ENCODE measurements at places on chromosomes 11 and 22. TPM values are rescaled to one million over a fixed set of nuclear protein-coding genes. Genes with fewer than 3 reads are reported as not detected.

The ZP1 gene
- total RNA-seq, result not detected

The OR2AG2 gene
- not detected for total RNA-seq

The ARHGAP1 gene
- 268 TPM for total RNA-seq

The C22orf23 gene
- total RNA-seq, result 0.50 TPM

- no peaks in the 10 kb centered on the region for H3K27me3 ChIP-seq
- H3K4me1 ChIP-seq, result peaks cover 18% of the 10 kb centered on the region
- DNase-seq, result peak; percentile 69
- no peak overlapping the region for H3K27ac ChIP-seq
Observed at GRCh38 chr11:1564535-1565172, 7.4 kb downstream of the DUSP8 start.

- no peak for DNase-seq
- no peaks in the 10 kb centered on the region for H3K4me1 ChIP-seq
- H3K4me3 ChIP-seq, result no peak overlapping the region
- H3K27ac ChIP-seq, result no peak overlapping the region
- no peaks in the 10 kb centered on the region for H3K27me3 ChIP-seq
Observed at GRCh38 chr11:111353776-111354600, 25.1 kb downstream of the POU2AF1 start.

GRCh38 chr11:129530154-129530895, 154.7 kb downstream of the BARX2 start:
- H3K4me3 ChIP-seq, result no peak overlapping the region
- H3K4me1 ChIP-seq, result no peaks in the 10 kb centered on the region
- H3K27me3 ChIP-seq, result no peaks in the 10 kb centered on the region

The EXT2 gene
- 29.8 TPM for total RNA-seq

The APLNR gene
- total RNA-seq, result 39.3 TPM

The GPR83 gene
- 0.09 TPM for total RNA-seq
